SIG-M5 (cell line): ENCODE measurements at places on chromosomes 1 and 21.
A peak's percentile ranks its signal among the peaks of the same experiment; 100 is the strongest.

DNA sequence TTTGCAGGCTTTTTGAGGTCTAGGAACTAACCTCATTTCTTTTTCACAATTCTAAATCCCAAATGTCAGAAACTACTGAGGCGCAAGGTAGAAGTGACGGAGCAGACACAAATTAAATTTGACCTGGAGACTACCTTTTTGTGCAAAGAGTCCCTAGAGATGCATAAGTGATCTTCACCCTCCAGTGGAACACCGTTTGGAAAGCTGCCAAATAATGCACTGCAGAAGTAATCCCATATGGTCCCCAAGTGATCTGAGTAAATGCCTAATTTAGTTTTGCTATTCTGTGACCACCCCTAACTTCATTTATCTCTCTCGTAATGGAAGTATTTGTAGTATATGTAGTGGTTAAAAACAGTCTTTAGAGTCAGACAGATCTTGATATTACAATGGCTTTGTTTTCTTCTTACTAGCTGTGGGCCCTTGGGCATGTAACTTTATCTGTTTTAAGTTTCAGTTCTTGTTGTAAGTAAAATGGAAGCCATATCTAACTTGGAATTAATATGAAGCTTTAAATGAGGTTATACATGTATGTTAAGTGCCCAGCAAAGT lies 70.4 kb upstream of the IPO9 start:
- no peak for DNase-seq

- DNase-seq, result no peak
Measured at GRCh38 chr1:27201295-27201694, 33.1 kb upstream of the WDTC1 start.

GRCh38 chr1:68279846-68280245 lies 47.5 kb upstream of the WLS start:
- no peak for DNase-seq

DNA sequence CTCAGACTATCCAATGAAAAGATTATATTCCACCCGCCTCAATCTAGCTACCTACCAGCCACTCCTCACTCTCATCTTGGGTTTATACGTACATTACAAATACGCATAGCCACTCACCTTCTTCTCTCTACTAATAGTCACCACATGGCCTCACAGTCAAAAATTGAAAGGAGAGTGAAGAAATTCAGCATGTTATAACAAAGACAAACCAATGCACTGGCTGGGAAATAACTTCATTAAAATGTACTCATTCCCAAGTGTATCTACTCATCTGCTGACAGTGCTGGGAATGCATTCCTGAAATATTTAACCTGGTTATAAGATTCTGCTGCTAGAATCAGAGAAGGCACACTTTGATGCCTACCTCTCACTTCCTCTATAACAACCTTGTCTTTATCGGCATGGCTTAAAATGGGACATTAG lies 6.5 kb downstream of the ZNF644 start:
- DNase-seq, result no peak

- DNase-seq, result no peak
Measured at GRCh38 chr1:94240822-94241221, 3.4 kb upstream of the ARHGAP29 start.

GRCh38 chr21:16071761-16072160 lies 342.0 kb downstream of the USP25 start:
- DNase-seq, result no peak

DNA sequence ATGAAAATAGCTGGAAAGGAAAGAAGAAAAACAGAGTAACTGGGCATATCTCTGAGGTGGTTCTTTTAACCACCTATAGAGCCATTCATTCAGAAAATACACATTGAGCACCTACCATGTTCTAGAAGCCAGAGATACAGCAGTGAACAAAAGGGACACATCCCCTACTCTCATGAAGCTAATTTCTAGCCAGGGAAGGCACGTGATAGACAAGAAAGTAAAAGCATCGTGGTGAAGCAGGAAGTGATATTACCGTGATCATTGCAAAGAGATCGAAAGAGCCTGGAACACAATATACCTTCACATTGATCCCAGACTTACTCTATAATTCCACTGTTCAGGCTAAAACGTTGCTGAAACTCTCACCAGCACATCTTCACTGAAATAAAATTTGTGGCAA lies 76.0 kb downstream of the TIAM1 start:
- DNase-seq, result no peak

DNA sequence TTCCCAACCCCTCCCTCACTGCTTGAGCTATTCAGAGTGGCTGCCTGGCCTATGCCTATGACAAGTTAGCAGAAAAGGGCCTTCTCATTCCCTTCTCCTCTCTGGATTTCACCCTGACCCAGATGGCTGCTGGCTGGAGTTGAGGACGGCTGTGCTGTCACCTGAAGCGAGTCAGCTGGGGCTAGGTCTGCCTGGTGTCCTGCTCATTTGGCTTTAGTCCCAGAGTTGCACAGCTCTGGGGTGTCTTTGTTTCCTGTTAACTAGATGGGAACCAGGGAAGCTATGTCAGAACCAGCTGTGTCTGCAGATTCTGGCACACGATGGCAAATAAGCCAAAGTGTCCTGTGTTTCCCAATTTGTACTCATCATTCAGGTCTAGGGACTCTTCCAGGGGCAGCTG lies 52.9 kb downstream of the CNIH3 start:
- DNase-seq, result no peak

DNA sequence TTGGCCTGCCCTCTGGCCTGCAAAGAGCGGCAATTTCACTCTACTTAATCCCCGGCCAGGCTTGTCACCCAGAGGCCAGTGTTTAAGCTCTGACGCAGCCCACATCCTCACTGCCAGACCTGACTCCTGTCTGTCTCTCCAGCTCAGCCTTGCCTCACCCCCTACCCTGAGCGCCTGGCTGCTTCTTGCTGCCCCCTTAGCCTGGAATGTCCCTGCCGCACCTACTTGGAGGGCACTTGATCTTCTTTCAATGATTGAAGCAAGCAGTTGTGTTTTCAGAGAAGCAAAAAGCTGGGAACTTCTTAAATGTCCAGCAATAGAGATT lies 87.4 kb upstream of the ZBTB40 start:
- DNase-seq, result no peak

DNA sequence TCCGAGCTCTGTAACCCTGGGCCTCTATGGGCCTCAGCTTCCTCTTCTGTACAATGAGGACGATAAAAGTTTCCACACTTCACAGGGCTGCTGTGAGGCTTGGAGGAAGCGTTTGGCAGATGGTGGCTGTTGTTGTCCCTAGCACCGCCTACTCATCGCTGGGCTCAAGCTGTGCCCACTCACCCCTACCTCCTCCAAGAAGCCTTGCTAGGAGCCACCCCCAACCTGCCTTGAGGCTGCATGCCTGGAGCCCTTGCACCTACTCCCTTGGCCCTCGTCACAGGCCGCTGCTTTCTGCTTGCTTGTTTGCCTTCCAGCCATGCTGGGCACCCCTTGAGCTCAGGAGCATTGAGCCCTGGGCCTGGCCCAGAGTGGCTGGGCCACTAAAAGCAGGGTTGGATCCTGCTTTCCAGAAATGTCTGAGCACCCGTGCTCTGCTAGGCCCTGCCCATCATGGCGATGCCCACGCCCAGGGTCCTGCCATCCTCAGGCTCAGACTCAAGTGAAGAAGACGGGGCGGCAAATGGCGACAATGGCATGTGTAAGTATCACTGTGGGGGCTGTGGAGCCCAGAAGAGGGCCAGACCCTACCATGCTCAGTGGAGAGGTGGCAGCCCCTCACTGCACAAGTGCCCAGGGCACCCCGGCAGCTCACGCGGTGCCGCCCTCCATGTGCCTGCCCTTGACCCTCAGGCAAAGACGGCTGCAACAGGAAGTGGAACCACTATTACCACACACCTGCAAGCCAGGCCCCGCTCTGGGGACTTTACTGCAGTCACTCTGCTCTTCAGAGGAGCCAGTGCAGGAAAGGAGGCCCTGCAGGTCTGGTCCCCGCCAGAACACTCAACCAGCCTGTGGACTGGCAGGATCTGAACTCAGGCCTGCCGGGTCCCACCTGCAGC lies 9.5 kb downstream of the SH3BGRL3 start:
- peak; percentile 78 for DNase-seq

- no peak for DNase-seq
Measured at GRCh38 chr1:39081271-39082009, 55.3 kb downstream of the NDUFS5 start.

- peak; percentile 25 for DNase-seq
Measured at GRCh38 chr21:15134701-15135470, 70.1 kb upstream of the NRIP1 start.

DNA sequence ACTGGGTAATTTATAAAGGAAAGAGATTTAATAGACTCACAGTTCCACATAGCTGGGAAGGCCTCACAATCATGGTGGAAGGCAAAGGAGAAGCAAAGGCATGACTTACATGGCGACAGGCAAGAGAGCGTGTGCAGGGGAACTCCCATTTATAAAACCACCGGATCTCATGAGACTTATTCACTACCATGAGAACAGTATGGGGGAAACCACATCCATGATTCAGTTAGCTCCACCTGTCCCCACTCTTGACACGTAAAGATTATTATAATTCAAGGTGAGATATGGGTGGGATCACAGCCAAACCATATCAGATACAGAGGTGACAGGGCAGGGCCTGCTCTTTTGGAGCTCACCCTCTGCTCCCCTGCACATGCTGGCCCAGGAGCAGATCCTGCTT lies 31.4 kb upstream of the TMEM61 start:
- DNase-seq, result no peak

DNA sequence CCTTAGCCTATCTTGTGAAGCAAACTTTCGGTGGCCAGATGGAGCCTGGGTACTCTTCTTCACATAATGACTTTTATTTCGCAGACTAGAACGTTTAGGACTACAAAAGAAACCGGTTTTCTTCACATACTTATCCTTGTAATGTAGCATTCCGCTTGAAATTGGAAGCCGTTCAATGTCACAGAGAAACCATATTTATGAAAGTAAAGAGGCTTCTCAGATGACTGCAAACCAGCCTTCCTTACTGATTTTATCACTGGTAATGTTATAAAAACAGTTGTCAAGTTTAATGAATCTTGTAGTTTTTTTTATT lies 94.1 kb downstream of the PPIAL4G start:
- DNase-seq, result no peak

GRCh38 chr21:31744182-31744800 lies 12.4 kb upstream of the SCAF4 start:
- DNase-seq, result no peak
